ENCODE measurements at places on chromosomes 2 and 18.

- DNase-seq, result no peak
Observed at GRCh38 chr2:118750959-118751565, 96.4 kb downstream of the EN1 start.

DNA sequence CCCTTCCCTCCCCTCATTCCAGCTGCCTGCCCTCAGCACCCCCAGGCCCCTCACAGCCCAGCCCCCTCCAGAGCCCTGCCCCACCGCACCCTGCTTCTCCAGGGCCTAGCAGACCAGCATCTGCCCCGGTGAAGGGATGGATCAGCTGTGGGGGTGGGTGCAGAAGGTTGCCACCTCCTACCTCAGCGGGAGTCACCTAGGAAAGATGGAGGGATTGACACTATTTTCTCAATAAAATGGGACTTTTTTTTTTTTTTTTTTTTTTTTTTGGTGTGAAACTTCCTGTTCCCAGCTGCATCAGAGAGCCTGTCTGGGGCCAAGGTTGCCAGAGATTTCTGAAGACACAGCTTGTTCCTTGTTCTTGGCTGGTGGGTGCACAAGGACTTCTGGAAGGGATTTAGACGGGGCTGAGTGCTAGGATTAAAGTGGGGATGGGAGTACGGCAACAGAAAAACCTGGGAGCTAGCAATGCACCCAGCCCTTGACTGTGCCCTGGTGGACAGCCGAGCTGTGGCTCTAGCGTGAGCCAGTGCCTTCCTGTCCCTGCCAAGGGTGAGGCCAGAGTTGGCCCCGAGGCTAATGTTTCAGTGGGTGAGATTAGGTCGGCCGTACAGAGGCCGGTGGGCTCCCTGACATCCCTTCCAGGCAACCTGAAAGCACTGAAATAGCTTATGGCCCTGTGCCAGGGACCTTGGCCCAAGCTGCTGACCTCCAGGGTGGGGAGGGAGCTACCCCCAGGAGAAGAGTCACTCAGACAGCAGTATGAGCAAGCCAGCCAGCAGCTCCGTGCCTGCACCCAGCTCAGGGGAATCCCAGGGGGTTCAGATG, 4.6 kb downstream of the B3GNT7 start:
- peak; percentile 60 for DNase-seq

DNA sequence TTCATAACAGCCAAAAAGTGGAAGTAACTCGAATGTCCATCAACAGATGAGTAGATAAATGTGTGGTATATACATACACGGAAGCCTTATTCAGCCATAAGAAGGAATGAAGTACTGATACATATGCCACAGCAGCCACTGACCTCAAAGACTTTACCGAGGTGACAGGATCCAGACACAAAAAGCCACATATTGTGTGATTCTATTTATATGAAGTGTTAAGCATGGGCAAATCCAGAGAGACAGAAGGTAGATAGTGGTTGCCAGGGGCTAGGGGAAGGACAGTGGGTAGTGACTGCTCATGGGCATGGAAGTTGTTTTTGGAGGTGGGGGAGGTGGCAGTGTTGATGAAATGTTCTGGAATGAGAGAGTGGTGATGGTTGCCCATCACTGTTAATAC, 33.9 kb downstream of the ZAP70 start:
- DNase-seq, result no peak

DNA sequence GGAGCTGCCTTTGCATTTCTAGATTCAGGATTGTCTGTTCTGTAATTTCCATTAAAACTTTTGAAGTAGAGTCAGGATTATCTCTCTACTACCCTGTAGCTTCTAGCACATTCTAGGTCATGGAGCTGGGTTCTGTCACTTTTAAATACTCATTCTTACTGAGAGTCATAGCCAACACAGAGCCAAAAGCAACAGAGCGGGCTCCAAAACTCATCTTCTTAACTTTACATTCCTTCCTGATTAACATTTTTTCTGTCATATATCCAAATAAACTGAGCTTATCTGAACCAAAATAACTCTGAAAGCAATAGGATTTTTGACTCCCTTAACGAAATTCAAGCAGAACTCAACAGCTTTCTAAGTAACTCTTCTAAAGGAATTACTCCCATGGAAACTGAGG, 12.9 kb downstream of the PREPL start:
- peak; percentile 37 for DNase-seq

- DNase-seq, result no peak
Observed at GRCh38 chr2:28052691-28053090, 162.2 kb downstream of the BABAM2 start.

- no peak for DNase-seq
Observed at GRCh38 chr2:55811048-55811447, 112.5 kb downstream of the EFEMP1 start.

DNA sequence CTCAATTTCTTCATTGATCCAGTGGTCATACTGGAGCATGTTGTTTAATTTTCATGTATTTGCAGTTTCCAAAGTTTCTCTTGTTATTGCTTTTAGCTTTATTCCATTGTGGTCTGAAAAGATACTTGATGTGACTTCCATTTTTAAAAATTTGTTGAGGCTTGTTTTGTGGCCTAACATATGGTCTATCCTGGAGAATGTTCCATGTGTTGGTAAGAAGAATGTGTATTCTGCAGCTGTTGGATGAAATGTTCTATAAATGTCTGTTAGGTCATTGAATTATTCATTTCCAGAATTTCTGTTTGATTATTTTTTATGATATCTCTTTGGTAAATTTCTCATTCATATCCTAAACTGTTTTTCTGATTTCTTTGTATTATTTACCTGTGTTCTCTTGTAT, 139.8 kb upstream of the THUMPD2 start:
- DNase-seq, result no peak

GRCh38 chr2:230986520-230987136, 9.3 kb upstream of the SPATA3 start:
- no peak for DNase-seq

DNA sequence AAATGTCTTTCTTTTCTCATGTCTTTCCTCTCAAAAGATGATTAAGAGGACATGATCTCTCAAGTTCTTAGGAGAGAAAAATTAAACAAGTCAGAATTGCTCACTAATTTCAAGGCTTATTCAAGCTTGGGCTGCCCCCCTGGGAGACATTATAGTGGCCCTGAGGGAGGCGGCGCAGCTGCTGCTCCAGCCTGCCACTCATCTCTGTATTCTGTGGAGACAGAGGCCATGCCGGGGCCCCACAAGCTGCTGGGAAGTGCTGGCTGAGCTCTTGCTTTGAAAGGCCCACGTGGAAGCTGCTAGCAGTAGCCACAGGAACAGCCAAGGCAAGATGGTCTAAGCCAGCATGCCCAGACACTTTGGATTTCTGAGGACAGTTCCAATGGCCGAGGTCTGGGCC, 267.4 kb downstream of the LNPK start:
- DNase-seq, result peak; percentile 18

DNA sequence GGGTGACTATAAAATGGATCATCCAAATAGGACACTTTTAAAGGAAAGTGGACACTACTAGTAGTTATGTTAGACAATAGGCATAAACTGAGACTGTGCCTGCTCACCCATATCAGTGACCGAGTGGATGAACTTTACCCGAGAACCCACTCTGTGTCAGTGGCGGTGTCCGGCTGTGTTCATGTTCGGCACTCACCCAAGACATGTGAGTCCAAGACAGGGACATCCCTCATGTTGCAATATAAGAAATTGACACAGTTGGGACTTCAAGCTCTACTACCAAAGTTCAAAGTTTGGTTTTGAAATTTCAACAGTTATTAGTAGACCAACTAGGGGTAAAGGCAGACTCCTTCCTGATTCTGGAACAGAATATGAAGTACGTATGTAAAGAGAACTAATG, 326.3 kb upstream of the TNP1 start:
- DNase-seq, result no peak

GRCh38 chr2:144511937-144512336, 8.0 kb downstream of the ZEB2 start:
- DNase-seq, result no peak
